ENCODE measurements at places on chromosomes 1 and 21.

DNA sequence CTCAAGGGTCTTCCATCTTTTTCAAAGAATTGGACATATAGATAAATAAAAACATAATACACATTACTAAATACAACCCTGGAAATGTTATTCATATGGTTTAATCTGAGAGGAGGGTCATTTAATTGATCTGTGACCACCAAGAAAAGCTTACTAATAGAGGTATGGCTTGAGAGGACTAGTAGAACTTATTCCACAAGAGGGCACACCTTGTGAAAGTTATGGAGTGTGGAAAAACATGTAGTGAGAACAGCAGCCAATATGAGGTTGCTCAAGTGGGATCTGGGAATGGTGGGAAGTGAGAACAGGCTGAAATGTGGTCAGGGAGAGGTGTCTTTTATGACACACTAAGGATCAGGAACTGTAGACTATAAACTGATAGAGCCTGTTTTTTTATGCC lies 973.5 kb upstream of the B3GALT2 start:
- DNase-seq, result no peak

GRCh38 chr21:30747159-30747558 lies at the start of gene KRTAP21-2:
Gene KRTAP21-2 (minus strand): TSS chr21:30747259. CDS start chr21:30747202, 57 bp downstream.
- no peak for DNase-seq

DNA sequence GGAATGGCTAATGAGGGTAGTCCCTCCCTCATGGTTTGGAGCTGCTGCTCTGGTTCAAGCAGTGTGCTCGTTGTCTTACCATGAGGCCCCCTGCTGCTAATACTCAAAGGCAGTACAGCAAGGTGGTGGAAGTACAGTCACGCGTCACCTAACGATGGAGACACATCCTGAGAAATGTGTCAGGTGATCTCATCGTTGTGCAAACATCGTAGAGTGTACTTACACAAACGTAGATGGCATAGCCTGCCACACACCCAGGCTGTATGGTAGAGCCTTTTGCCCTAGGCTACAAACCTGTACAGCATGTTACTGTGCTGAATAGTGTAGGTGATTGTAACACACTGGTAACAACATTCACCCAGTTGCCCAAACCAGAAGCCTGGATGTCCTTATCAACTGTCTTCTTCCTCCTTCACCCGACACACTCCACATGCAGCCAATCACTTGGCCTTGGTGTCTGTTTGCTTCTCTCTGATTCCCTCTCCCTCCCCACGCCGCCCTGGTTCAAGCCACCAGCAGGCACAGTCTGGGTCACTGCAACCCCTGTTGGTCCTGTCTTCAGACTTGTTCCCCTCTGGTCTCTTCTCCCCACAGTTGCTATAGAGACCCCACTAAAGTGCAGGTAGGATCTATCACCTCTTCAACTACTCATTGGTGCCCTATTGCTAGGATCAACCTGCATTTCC lies 6.0 kb upstream of the KCNA2 start:
- DNase-seq, result no peak

DNA sequence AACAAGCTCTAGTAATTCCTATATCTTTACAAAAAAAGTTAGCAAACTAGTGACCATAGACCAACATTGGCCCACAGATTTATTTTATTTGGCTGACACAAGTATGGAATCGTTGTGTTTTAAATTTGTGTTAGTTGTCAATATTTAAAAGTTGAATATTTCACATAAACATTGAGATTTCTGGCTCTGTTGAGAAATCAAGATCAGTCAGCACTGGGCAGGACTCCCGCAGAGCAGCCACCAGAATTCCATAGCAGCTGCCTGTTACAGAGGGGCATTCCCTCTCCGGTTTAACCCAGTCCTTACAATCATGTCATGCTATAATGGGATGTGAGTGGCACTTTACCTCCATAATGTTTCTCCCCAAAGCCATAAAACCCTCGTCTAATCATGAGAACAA lies 79.2 kb upstream of the NRIP1 start:
- DNase-seq, result no peak

GRCh38 chr1:201675143-201675542 lies 136.2 kb downstream of the NAV1 start:
- DNase-seq, result no peak

DNA sequence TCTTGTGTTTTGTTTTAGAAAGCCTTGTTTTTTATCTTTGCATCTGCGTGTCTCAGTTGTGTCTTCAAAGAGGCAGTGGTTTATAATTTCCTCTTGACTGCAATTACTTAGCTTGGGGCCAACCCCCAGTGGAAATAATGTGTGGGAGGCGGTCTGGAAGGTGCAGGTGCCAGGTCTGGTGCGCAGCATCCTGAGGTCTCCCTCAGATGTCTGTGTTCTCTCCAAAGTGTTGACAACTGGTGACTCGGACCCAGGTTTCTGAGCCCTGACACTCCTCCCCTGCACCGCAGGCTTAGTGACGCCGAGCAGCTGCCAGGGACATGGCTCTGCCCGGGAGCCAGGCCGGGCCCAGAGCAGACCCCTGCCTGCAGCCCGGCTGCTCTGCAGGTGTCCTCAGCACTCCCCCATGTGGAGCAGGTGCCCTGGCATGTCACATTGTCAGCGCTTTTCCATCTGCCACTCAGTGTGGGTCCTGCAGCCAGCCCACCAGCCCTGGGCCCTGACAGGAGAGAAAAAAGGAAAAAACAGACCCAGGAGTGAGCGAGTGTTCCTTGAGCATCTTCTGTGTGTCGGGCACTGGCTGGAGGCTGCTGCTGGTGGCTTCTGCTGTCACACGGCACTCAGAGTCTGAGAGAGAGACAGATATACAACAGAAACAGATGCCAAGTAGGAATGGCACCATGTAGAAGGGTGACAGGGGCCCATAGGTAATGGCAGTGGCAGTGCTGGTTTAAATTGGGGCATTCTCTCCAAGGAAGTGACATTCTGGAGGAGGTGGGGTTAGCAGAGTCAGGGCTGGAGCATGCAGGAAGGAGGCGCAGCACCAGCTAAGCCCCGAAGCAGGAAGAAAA lies 24.8 kb upstream of the SELENON start:
- no peak for DNase-seq

GRCh38 chr21:45318556-45319404 lies 31.1 kb upstream of the POFUT2 start:
- DNase-seq, result no peak

Measured in nucleus accumbens (tissue), 56 donors.